Activated CD4-positive, alpha-beta T cell treated with anti-CD3 and anti-CD28 coated beads for 36 hours (primary cell): ENCODE measurements at places on chromosomes 1 and 21. TPM values are rescaled to one million over a fixed set of nuclear protein-coding genes. Genes with fewer than 3 reads are reported as not detected.

The PODN gene
- total RNA-seq = not detected

The GNG12 gene
- 0.11 TPM for total RNA-seq

The SLC22A15 gene
- 0.23 TPM for total RNA-seq

The OLFML3 gene
- total RNA-seq = 0.11 TPM

The CR1 gene
- total RNA-seq = 0.05 TPM

The KCNE2 gene
- not detected for total RNA-seq

GRCh38 chr21:42019706-42020105, 9.5 kb upstream of the ZBTB21 start:
- DNase-seq = no peak

- DNase-seq = no peak
Measured at GRCh38 chr1:7852804-7853683, at the start of gene UTS2. Gene UTS2 (minus strand): TSS chr1:7853065. CDS start chr1:7853003, 62 bp downstream.

GRCh38 chr1:49728377-49728776, 295.4 kb downstream of the AGBL4 start:
- DNase-seq = no peak

DNA sequence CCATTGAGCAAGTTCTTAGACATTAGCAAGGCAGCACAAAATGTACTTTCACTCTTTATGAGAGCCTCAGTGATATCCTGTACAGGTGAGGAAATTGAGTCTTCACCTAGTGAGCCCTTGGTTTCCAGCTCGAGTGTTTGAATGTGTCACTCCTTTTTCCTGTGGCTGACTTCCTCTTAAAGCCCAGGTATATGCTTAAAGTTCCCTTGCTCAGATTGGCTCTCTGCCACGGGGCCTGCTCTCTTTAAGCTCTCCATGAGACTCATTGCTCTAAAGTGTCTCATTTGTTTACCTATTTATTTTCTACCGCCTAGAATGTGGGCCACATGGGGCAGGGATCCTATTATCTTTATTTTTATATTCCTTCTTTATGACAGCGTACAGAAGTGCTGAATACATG, 324.9 kb downstream of the SIPA1L2 start:
- DNase-seq = no peak

- no peak for DNase-seq
Measured at GRCh38 chr1:14160781-14161180, 437.7 kb upstream of the KAZN start.

- no peak for DNase-seq
Measured at GRCh38 chr1:165056914-165057313, 299.6 kb downstream of the LMX1A start.
